Uterus (tissue), 4 donors: ENCODE measurements at places on chromosomes 4 and X. TPM values are rescaled to one million over a fixed set of nuclear protein-coding genes. Genes with fewer than 3 reads are reported as not detected.

GRCh38 chr4:5470318-5471198 lies 237.8 kb downstream of the EVC2 start:
- no peaks in the 10 kb centered on the region for H3K36me3 ChIP-seq
- H3K27ac ChIP-seq = no peak overlapping the region
- no peak overlapping the region for H3K4me3 ChIP-seq
- no peaks in the 10 kb centered on the region for H3K27me3 ChIP-seq
- H3K4me1 ChIP-seq = no peaks in the 10 kb centered on the region
- DNase-seq = no peak

DNA sequence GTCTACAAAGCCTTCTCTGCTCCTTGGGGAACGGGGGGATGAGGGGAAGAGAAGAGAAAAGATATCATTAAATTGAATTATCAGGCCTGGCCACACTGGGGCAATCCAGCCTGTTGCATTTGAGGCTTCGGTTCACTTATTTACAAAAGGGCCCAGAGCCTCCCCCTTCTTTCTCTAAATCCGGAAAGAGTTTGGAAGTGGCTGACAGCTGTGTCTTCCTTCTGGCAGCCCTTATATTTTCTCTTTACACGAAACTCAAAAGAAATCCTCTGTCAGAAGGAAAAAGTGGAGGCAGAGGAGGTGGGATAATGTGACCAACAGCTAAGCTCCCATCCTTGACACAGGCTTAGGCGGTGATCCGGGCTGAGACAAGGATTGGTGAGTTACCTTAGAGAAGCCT lies 158.3 kb upstream of the TAPT1 start:
- H3K36me3 ChIP-seq = no peaks in the 10 kb centered on the region
- no peaks in the 10 kb centered on the region for H3K4me1 ChIP-seq
- H3K27me3 ChIP-seq = no peaks in the 10 kb centered on the region
- H3K27ac ChIP-seq = no peak overlapping the region

- H3K4me1 ChIP-seq = no peaks in the 10 kb centered on the region
- H3K4me3 ChIP-seq = no peak overlapping the region
- no peaks in the 10 kb centered on the region for H3K27me3 ChIP-seq
- H3K27ac ChIP-seq = no peak overlapping the region
- no peaks in the 10 kb centered on the region for H3K36me3 ChIP-seq
Observed at GRCh38 chr4:129453524-129454200, 357.7 kb downstream of the C4orf33 start.

DNA sequence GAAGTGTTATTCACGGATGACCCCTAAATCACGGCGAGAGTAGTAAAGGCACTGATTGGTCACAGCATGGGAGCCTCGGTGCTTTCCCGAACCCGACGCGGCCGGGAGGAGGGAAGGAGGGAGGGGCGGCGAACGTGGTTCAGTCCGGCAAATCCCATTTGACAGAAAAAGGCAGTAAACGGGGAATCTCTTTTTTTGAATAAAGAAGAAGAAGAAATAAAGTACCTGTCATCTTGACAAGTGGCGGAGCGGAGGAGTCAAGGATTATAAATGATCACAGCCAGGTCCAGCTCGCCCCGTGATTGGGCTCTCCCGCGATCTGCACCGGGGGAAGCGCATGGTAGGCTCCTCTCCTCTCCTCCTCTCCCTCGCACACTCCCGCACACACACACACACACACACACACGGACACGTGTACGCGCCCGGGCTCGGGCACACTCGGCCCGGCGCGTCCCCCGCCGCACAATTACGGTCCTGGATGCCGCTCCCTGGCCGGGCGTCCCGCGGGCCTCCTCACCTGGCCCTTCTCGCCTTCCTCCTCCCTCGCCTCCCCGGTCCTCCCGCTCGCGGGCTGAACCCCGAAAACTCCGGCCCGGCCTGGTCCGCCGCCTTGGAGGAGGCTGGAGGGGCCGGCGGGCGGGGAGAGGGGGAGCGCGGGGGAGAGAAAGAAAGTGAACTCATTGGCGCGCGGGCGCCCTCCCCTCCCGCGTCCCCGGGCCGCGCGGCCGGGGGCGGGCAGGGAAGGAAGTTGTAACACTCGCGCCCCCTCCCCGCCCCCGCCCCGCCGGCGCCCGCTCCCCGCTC lies 99.2 kb upstream of the TENM3 start:
- H3K27ac ChIP-seq = peak overlapping the region; percentile 57
- peak; percentile 36 for DNase-seq
- H3K36me3 ChIP-seq = no peaks in the 10 kb centered on the region
- no peaks in the 10 kb centered on the region for H3K27me3 ChIP-seq

- no peaks in the 10 kb centered on the region for H3K27me3 ChIP-seq
- no peak for DNase-seq
- H3K27ac ChIP-seq = no peak overlapping the region
- no peaks in the 10 kb centered on the region for H3K36me3 ChIP-seq
- H3K4me3 ChIP-seq = no peak overlapping the region
Observed at GRCh38 chrX:124679199-124679598, 332.8 kb downstream of the SH2D1A start.

DNA sequence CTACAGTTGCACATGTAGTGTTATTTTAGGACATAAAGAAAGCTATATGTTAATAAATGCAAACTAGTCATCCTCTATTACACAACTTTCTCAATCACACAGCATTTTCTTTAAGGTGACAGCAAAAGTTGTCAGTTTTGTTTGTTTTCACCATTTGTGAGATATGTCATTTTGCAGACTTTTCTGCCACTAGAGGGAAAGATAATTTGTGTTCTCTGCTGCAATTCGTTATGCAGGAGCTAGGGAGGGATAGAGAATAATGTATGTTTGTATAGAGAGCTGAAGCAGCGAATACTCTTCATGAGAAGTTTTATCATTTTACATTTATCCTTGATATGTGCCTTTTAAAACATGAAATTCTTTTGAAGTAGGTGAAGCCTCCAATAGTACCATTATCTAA lies 670.6 kb upstream of the ATOH1 start:
- no peak for DNase-seq
- H3K27ac ChIP-seq = no peak overlapping the region
- H3K4me3 ChIP-seq = no peak overlapping the region
- H3K27me3 ChIP-seq = no peaks in the 10 kb centered on the region
- no peaks in the 10 kb centered on the region for H3K36me3 ChIP-seq
- no peaks in the 10 kb centered on the region for H3K4me1 ChIP-seq

- no peaks in the 10 kb centered on the region for H3K27me3 ChIP-seq
- no peaks in the 10 kb centered on the region for H3K36me3 ChIP-seq
- H3K4me1 ChIP-seq = no peaks in the 10 kb centered on the region
- DNase-seq = no peak
- H3K4me3 ChIP-seq = no peak overlapping the region
Observed at GRCh38 chr4:28211676-28212470, 1351.2 kb downstream of the STIM2 start.

DNA sequence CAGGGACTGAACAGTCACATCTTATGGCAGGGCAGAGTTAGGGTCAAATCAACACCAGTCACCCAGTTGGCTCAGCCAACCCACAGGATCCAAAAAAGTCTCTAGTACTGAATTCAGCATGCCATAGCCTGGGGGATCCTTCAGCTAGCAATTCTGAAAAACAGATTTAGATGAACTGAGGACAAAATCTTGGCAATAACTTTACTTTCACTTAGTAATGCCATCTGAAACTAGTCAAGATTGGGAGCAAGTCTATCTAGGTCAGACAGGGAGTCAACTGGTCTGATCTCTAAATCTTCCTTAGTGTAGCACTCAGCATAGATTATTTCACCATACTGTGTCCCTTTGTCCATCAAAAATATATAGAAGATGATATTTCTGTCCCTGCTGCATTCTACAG lies 76.0 kb downstream of the HHIP start:
- H3K27ac ChIP-seq = no peak overlapping the region
- DNase-seq = no peak
- no peaks in the 10 kb centered on the region for H3K4me1 ChIP-seq

DNA sequence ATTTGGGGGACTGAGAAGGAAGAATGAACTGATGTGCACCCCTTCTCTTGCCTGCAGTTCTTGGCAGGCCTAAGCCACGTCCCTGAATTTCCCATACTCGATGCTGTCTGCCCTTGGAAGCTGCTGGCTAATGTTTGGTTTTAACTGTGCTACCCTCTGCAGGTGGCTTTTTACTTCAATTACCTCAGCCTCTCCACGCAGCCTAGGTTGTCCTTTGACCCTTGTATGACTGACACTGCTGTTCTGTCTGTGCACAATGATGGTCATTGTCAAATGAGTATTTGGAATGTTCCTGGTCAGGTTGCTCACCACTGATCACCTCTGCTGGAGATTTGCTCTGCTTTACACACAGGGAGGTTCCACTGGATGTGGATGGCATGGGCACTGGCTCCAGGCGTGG lies 137.1 kb downstream of the ZNF518B start:
- H3K36me3 ChIP-seq = no peaks in the 10 kb centered on the region
- H3K27me3 ChIP-seq = no peaks in the 10 kb centered on the region
- H3K27ac ChIP-seq = no peak overlapping the region
- no peaks in the 10 kb centered on the region for H3K4me1 ChIP-seq

GRCh38 chr4:139692309-139693012 lies 26.8 kb downstream of the MGST2 start:
- no peak overlapping the region for H3K4me3 ChIP-seq
- H3K27me3 ChIP-seq = no peaks in the 10 kb centered on the region
- no peak for DNase-seq
- no peaks in the 10 kb centered on the region for H3K4me1 ChIP-seq
- no peaks in the 10 kb centered on the region for H3K36me3 ChIP-seq
- no peak overlapping the region for H3K27ac ChIP-seq

DNA sequence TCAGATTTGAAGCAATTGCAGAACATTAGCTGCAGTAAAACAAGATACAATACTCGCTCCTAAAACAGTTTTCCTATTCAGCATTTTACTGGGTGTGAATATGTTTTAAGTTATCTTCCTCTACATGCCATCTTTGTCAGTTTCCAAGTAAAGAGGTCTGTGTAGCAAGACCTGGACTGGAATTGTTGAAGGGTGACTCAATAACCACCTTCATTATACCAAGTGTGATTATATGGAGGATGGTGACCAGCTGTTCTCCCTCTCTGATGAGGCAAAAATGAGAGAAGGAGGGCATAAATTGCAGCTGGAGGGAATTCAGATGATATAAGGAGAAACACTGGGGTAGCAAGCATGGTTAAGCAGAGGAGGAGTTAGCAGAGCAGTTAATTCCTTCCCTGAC lies 922.1 kb upstream of the SLIT2 start:
- no peak overlapping the region for H3K27ac ChIP-seq
- no peaks in the 10 kb centered on the region for H3K4me1 ChIP-seq
- no peaks in the 10 kb centered on the region for H3K27me3 ChIP-seq
- H3K36me3 ChIP-seq = no peaks in the 10 kb centered on the region

Gene SETD7
- total RNA-seq = 38.9 TPM

Gene BEX1
- 12.1 TPM for total RNA-seq

Gene PAK3
- total RNA-seq = 2.1 TPM

Gene HELT
- not detected for total RNA-seq

Gene SLAIN2
- 91.9 TPM for total RNA-seq

Gene DDX53
- total RNA-seq = not detected

Gene CSAG1
- total RNA-seq = not detected
